CD4-positive, alpha-beta T cell treated with Interleukin-17A for 1 hour (primary cell): ENCODE measurements at places on chromosomes 12 and 14.
A peak's percentile ranks its signal among the peaks of the same experiment; 100 is the strongest.

DNA sequence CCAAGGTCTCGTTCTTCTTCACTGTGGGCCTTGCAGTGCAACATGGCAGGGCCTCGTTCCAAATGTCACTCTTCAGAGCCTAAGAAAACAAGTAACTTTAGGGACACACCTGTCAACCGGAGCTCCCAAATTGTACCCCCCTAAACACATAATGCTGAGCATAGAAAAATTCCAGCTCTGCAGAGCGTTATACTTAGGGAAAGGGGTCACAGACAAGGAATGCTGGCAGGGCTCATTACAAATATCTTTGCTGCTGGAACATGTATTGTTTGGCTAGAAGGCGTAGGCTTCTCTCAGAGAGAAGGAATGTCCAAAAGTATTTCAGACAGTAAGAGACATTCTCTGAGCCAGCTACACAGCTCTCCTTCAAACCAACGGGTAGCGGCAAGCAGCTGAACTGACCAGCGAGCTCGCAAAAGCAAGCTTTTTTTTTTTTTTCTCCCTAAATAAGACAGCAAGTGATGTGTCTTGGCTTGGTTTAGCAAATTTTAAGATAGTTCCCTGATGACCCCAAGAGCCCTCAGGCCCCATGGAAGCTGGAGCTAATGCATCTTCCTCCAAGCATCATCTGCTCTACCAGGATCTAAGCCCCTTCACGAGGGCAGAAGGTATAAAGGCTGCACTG is 24.5 kb downstream of the SSH1 start:
- no peak for DNase-seq

- DNase-seq: no peak
These were observed 3.6 kb upstream of the SSTR1 start for GRCh38 chr14:38203929-38204718.

DNA sequence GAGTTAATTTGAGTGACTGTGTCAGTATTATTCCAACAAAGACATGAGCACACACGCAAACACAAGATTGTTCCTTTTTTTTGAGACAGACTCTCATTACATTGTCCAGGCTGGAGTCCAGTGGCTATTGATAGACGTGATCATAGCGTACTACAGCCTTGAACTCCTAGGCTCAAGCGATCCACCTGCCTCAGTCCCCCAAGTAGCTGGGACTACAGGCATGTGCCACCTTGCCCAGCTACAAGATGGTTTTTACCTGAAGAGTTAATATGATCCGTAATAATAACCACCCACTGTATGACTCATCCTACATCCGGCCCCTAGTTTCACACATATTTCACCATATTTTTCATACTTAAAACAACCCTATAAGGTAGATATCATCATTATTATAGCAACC is 26.8 kb downstream of the BCAT1 start:
- no peak for DNase-seq

DNA sequence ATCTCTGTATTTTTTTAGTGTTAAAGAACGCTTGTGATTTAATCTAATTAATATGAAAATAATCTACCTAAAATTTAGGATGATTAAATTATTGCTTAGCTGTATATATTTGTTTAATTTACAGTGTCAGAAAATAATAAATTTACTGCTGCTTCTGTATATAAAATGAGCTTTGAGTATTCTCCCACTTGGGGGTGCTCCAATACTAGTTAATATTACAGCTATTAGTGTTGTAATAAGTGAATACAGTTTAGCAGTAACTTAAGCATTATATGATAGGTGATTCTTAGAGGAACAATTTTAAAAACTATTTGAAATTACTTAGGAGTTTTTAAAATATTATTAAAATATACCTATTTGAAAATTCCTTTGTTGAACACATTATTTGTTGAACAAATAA is 62.2 kb downstream of the PAPOLA start:
- DNase-seq: no peak

GRCh38 chr14:74572726-74573301 is 39.2 kb downstream of the LTBP2 start:
- no peak for DNase-seq

DNA sequence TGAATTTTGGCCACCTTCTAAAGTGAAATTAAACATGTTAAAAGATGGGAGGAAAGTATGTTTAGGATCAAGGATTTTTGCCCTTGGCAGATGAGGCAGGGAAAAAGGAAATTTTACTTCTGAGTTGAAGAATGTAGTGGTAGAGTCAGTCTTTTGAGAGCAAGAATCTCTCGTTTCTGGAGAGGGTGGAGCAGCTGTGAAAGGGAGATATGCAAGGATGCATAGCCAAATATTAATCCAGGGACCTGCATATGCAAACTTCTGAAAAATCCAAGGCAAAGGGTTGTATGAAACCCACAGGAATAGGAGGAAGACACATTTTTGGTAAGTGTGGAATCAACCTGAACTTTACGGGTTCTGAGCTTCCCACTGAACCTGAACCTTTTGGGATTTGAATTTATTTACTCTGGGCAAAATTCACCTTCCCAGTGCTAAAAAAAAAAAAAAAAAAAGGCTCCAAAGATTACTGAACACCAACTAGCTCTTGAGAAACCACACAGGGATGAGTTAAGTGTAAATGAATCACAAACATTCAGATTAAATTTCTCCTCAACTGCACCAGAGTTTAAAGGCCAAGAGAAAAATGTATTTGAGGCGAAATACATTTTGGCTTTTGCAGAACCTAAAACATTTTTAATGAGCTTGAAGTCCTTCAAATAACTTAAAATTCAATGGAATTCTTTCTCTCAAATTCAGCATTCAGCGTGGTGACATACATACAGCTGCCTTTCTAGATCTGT is 187.1 kb upstream of the CDKN3 start:
- no peak for DNase-seq

DNA sequence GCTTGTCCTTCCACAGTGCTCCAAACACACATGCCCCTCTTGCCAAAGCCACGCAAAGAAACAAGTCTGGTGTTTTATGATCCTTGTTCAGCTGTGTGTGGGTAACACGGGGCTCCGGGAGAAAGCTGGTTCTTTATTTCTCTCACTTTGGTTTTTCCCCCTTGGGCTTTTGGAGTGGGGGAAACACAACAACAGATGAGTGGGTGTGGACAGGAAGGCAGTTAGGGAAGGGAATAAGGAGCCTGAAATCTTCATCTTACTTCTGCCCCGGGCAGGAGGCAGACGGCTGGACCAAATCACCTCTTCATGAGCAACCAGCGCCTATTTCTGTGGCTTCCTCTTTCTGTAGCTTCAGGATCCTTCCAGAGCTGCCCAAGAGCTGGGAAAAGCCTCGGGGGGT is 218.5 kb downstream of the PHETA1 start:
- no peak for DNase-seq

DNA sequence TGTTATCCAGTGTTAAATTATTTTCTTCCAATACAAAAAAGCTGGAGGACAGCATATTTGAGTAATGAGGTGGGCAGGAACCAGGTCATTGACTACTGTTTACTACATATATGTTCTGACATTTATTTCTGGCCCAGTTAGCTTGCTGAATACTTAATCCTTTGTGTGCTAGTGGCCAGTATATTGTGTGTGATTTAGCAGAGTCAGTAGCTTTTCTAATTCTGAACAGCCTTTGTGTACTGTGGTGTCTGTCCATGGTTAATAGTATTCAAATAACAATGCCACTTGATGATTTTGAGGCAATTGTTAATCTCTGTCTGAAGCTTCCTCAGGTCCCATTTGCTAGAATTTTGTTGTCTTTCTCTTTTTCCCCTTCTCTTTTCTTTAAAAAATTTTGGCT is 286.5 kb upstream of the E2F7 start:
- no peak for DNase-seq

- DNase-seq: no peak
These were observed 9.2 kb upstream of the KRT5 start for GRCh38 chr12:52529417-52529816.

DNA sequence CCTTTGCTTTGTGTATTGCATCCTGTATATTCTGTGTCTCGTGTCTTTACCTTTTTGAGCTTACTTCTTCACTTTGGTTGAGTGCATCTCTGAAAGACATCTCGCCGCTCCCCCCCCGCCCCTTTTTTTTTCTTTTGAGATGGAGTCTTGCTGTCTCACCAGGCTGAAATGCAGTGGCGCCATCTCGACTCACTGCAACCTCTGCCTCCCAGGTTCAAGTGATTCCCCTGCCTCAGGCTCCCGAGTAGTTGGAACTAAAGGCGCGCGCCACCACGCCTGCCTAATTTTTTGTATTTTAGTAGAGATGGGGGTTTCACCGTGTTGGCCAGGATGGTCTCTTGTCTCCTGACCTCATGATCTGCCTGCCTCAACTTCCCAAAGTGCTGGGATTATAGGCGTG is 49.9 kb downstream of the DIP2B start:
- no peak for DNase-seq

DNA sequence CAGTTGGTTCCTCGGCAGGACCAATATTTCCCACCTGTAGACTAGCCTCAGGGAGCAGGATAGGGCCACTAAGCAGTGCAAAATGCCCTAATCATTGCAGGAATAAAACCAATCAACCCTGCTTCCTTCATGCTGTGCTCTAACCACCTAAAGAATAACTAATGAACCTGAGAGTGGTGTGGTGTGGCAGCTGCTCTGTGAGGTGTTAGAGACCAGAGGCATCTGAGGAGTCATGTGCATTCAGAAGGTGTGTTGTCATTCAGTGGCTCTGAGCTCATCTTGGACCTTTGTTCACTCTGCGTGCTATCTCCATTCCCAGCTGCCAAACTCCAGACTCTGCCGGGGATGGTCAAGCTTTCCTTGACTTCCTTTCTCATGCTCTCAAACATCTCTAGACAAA is 136.7 kb upstream of the EGLN3 start:
- no peak for DNase-seq

- peak; percentile 55 for DNase-seq
These were observed 70.0 kb downstream of the KIF21A start for GRCh38 chr12:39372929-39373328.

GRCh38 chr14:97592341-97592980 is 795.3 kb downstream of the VRK1 start:
- DNase-seq: peak; percentile 44

GRCh38 chr12:77060136-77060882 is 5.1 kb downstream of the E2F7 start:
- DNase-seq: peak; percentile 7

DNA sequence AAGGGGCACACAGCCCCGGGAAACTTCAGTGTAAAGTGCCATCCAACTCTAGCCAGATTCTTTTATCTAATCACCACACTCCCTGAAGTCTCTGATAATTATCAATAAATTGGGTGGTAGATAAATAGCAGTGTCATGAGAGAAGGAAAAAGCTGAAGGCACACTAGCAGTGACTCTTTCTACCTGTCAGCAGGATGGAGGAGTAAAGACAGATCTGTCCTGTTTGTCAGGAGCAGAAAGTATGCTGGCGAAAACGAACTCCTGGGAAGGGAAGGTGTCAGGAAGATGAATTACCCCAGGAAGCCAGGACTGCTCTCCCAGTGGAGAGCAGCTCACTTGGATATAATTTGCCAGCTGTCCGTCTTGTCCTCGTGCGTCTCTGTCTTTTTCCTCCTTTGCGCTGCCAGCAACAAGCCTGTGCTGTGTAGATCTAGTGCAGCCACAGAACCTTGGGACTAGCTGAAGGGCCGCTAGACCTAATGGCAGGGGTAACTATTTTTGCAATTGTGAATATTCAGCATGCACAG is 981.9 kb downstream of the DIO2 start:
- DNase-seq: no peak

DNA sequence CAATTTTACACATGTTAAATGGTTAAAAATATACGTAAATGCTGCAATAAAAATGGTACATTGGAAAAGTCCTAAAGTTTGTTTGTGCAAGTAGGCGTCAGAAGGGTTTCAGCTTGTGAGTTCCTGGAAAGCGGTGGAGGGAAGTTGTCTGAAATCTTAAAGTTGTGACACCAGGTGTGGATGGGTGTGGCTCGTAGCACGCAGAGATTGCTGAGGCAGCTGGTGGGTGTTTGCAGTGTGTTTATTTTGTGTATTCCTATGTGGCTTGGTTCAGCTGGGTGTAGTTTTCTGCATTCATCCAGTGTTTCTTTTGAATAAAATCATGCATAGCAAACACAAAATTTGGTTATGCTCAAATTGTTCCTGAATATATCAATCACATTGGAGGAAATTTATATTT is 136.8 kb upstream of the TBX3 start:
- DNase-seq: no peak

- no peak for DNase-seq
These were observed 634 bp upstream of the TMEM63C start for GRCh38 chr14:77180726-77181602.

DNA sequence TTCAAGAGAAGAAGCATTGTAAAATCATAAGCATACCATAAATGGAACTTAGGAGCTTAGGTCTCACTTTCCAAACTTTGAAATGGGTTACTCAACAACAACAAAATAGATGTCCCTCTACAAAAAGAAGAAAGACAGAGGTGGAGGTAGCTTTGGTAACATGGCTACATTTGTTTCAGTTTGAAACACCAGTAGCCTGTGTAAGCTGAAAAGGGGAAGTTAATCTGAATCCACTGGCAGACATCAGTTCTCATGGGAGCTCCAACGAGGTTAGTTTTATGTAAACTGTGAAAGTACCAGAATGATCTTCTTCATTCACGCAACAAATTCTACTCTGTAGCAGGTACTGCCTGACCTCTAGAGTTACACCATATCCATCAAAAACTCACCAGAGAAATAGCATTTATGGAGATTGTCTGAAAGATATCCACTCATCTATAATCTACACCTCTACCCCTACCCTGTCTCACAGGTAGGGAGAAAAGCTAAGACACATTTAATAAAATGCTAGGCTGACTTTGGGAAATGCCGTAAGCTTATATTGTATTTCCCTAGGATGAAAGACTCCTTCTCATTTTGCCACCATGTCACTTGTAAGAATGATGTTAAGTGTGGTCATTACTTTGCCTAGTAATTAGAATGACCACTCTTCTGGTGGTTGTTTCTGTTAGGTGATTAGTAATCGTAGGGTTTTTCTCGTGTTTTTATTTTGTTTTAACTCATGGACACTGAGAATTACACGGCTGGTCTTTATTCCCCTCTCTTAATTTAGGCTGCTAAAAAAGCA is 224.1 kb downstream of the ASCL1 start:
- DNase-seq: no peak

- no peak for DNase-seq
These were observed 71.8 kb downstream of the PAWR start for GRCh38 chr12:79618848-79619404.

DNA sequence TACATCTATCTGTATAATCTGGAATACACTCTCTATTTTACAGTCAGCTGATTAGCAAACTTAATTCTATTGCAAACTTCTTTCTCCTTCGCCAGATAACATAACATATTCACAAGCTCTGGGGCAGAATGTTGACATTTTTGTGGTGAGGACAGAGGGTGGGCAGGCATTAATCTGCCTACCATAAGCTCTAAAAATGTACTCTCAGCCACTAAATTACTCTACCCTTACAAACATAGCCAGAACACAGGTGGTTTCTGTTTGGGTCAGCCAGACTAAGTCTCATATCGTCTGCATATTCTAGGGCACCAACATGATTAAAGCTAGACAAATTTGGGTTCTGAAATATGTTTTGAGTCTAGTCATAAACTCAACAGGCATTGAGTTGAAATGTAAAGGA is 90.1 kb downstream of the SLC6A15 start:
- no peak for DNase-seq

- no peak for DNase-seq
These were observed 549.5 kb downstream of the VRK1 start for GRCh38 chr14:97346675-97347074.

GRCh38 chr14:36522972-36523715 is 3.1 kb upstream of the NKX2-1 start:
- no peak for DNase-seq
